Immature natural killer cell (primary cell): ENCODE measurements at places on chromosomes 11 and 22. TPM values are rescaled to one million over a fixed set of nuclear protein-coding genes. Genes with fewer than 3 reads are reported as not detected.
A peak's percentile ranks its signal among the peaks of the same experiment; 100 is the strongest.

- no peak for DNase-seq
Measured at GRCh38 chr11:60905047-60905446, 1.3 kb downstream of the PRPF19 start.

DNA sequence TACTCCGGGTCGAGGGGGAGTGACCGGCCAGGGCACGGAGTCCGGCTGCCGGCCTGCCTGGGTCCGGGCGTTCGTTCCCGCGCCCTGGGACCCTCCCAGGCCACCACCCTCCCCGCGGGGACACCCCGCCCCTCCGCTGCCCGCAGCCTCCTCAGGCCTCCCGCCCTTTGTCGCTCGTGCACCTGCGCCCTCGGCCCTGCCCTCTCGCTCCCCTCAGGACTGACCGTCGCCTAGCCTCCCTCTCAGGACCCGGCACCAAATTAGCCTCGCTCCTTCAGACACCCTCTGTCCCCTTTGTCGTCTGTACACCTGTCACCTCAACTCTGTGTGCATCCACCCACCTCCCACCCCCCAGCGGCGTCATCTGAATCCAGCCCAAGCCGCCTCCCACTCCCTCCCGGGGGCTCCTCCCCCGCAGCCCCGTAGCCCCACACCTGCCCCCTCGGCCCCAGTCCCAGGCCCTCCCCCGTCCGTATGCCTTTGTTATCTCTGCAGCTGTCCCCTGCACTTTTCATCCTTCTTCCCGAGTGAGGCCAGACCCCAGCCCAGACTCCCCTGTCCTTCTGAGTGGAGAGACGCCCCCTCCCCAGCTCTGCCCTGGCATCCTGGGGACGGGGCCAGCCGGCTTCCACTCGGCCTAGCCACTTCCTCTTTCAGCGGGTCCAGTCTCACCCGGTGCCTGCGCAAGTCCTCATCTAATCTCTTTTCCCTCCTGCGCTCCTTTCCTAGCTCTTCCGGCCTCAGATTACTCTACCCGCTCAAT lies 643 bp downstream of the TIGD3 start:
- DNase-seq = peak; percentile 10

- DNase-seq = no peak
Measured at GRCh38 chr22:33112580-33112979, 54.4 kb upstream of the SYN3 start.

DNA sequence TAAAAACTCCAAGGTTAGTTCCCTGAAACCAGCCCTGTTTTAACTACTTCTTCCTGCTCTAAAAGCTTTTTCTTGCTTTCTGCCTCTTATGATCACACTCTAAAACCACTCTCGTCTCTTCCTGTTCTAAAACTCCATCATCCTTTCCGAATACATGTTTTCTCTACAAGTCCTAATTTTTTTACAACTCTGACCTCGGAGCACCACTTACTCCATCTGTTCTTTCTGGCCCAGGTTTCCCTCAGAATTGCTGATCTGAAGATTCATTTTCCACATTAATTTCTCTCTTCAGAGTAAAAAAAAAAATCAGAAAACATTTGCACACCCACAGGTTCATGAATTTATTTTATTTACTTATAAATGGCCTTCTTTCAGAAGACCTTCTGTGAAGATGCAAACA lies 265.7 kb upstream of the CADM1 start:
- no peak for DNase-seq

- peak; percentile 86 for DNase-seq
Measured at GRCh38 chr11:75241036-75241905, 697 bp downstream of the TPBGL start.

GRCh38 chr11:9748361-9748970 lies 84.6 kb downstream of the SWAP70 start:
- DNase-seq = peak; percentile 68

- no peak for DNase-seq
Measured at GRCh38 chr11:37929100-37929653, 1331.1 kb upstream of the RAG2 start.

DNA sequence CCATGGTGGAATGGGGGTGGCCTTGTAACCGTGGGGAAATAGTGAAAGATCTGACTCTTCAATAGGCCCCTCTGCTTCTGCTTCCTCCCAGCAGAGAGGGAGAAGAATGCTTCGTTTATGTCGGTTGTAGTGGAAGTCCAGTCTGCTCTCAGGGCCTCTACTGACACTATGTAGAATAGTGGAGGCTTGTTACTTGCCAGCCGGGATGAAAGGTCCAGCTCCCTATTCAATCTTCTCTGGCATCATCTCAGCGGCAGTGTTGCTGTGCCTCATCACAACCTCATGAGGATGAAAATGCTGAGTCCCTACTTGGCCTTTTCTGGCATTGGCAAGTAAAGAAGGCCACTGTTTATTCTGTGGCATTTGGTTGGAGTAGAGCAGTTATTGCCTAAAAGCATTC lies 820.9 kb upstream of the TENM4 start:
- no peak for DNase-seq

- no peak for DNase-seq
Measured at GRCh38 chr11:67691149-67691548, 16.7 kb upstream of the ALDH3B2 start.

- DNase-seq = peak; percentile 34
Measured at GRCh38 chr11:119065369-119065768, 2.2 kb upstream of the VPS11 start.

- DNase-seq = no peak
Measured at GRCh38 chr22:29879753-29880152, 3.2 kb upstream of the MTMR3 start.

Gene DRICH1
- polyA plus RNA-seq = not detected

Gene TNNI2
- polyA plus RNA-seq = 0.54 TPM

Gene MMP27
- not detected for polyA plus RNA-seq

Gene TRABD
- 63.5 TPM for polyA plus RNA-seq

Gene BATF2
- polyA plus RNA-seq = not detected

Gene NPTXR
- polyA plus RNA-seq = 0.66 TPM
